ENCODE measurements at places on chromosomes 13 and 19.

DNA sequence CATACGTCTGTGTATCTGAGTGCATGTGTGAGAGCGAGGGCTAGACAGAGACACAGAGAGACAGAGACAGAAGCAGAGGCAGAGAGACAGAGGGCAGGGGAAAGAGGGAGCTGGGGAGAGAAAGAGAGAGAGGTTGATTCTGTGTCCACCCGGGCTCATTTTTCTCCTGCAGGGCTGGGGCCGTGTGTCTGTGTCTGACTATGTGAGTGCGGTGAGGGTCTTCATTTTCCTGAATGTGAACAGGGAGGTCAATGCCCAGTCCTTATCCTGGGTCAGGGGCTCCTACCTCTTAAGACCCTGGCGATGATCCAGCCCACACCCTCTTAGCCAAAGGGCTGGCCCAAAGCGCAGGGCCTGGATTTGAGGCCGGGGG lies 17.7 kb downstream of the LRRC4B start:
- DNase-seq, result no peak

DNA sequence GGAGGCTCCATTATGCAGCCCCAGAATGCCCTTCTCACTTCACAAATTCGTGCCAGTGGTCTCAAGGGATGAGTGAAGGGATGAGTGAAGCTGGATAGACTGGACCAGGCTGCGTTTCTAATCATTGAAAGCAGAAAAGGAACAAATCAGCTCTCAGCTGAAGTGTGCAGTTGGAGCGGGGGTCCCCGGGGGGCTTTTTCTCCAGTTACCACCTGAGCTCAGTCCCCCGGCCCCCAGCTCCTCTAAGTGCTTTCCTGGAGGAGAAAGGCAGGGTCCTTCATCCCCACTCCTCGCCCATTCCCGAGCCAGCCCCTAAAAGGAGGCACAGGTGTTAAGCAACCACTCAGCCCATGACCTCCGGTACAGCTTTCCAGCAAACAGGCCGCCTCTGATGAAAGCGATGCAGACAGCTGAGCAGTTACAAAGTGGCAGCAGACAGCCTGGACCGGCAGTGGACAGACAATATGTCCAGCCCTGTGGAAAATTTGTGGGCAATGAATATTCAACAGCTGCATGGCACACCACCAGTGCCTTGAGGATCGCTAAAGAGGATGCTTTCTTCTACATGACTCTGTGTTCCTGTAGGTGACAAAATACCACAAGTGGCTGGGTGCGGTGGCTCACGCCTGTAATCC lies 110.7 kb upstream of the UBL3 start:
- peak; percentile 83 for DNase-seq

- DNase-seq, result no peak
Observed at GRCh38 chr19:55699221-55699620, 24.2 kb downstream of the EPN1 start.

- no peak for DNase-seq
Observed at GRCh38 chr13:28753208-28753892, 34.6 kb upstream of the SLC46A3 start.

- DNase-seq, result no peak
Observed at GRCh38 chr19:4234142-4234861, 5.0 kb downstream of the EBI3 start.

DNA sequence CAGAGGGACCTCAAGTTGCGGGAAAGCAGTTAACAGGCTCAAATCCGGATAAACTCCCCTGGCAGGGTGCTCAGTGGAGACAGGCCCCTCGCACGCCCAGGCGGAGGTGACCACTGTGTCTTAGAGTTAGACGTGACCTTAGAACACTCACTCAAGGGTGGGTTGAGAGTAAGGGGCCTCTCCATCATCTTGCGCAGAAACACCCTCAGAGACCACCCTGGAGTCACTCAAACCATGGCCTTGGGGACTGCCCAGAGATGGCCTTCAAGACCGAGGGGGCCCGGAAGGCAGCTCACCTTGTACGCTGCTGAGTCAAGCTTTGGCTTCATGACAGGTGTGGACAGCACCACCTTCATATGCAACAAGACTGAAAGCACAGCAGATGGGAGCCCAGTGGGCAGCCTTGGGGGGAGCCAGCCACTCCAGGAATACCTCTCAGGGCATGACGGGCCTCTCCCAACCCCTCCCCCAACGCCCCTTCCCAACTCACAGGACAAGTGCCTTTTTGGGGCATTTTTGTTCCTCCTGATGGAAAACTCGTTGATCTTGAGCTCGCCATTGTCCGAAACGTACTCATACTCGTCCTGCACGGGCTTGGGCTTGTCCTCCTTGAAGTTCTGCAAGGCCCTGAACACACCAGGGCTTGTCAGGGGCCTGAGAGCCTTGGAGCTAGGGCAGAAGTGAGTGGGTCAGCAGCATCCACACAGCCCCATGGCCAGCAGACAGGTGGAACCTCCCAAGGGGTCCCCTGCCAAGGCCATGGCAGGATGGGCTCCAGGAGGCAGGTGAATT lies 229.2 kb downstream of the TUBA3C start:
- no peak for DNase-seq

DNA sequence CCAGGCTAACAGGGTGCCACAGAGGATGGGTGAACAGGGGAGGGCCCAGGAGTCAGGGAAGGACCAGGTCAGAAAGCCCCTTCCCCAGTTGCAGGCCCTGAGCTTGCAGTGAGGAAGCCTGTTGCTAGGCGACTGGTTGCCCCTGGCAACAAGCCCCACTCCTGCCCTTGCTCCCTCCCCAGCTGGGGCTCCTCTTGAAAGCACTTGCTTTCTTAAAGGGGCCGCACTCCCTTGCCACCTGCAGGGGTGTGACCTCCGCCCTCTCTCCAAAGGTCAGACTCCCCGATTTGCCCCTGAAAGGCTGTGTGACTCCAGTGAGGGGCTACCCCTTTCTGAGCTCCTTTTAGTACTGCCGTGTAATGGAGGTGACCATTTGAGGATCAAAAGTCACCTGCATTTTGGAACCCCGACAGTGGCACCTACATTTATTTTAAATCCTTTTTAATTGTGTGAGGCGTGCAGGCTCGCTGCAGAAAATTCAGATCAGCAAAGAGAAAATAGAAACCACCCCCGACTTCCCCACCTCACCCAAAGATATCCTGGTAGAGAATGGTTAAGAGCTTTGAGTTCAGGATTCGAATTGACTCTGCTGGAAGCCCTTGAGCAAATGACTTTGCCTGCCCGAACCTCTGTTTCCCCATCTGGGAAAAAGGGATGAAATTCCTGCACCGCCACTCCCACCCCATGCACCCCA lies 4.8 kb downstream of the FCHO1 start:
- peak; percentile 89 for DNase-seq

DNA sequence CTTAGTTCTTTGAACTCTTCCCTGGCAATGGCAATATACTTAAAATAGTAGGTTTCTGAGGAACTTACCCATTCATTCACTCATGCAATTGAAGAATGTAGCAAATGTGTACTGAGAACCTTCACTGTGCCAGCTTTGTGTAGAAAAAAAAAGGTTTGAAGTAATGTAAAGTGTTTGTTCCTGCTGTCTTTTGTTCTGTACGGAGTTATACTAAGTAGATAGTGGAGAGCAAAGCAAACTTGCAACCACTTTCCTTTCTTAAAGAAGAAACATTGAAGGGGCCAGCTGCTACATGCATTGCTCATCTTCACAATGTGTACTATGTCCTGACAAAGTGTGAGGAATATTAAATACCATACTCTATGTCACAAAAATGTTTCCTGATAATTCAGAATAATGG lies 68.9 kb upstream of the FREM2 start:
- DNase-seq, result no peak

DNA sequence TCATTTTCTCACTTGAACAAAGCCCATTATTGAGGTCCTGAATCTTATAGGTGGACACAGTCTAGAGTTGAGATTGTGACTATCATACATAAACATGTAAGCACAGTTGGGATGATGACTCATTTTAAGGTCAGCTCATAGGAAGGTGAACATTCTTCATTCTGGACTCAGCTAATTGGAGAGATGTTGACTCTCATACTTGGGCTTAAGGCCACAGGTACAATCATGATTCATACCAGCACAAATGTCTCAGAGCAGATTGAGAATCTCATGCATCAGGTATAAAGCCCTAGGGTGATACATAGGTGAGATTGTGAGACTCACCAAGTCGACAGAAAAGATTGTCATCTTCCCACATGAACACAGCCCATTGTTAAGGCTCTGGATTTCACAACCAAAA lies 62.3 kb upstream of the ZNF724 start:
- DNase-seq, result no peak

DNA sequence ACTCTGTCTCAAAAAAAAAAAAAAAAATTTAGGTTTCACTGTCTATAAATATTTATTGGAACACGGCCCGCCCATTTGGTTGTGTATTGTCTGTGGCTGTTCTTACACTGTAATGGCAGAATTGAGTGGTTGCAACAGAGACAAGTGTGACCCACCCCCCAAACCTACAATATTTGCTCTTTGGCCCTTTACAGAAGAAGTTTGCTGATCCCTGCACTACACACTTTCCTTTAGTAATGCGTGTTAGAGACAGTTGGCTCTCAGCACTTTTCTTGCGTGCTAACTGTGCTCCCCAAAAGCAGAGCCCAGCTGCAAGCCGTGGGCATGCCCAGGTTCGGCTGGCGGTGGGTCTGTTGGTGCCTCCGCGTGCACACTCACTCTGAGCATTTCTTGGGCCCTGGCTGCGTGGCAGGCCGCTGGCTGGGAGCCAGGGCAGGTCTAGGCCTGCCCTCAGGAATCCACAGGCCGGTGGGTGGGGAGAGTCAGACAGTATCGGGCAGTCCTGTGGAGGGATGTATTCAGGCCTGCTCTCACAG lies 72.6 kb downstream of the SIPA1L3 start:
- DNase-seq, result no peak

- peak; percentile 97 for DNase-seq
Observed at GRCh38 chr19:11798391-11799330, at the start of gene ZNF491. TSS of gene ZNF491 (plus strand) at chr19:11798523. CDS start at chr19:11805954, 7,431 bp downstream.

- DNase-seq, result no peak
Observed at GRCh38 chr19:42176649-42176989, 40.9 kb downstream of the DEDD2 start.

DNA sequence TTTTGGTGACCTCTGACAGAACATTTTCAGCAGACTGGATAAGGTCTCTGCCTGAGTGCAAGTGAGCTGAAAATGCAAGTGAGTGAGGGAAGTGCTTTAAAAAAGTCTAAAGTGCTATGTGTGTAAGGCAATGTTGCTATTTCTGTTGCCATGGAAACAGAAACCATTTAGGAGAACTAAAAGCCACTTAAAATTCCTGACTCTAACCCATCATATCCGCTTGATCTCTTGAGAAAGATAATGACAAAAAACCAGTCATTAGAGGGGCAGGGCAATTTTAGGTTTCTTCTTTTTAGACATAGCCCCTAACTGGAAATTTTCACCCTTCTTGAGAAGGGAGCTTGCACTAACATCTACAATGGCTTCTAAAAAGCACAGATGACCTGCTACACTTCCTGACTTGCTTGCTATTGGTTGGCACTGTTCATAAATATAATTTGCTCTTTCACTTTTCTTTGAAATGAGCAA lies at the start of gene CYSLTR2:
CYSLTR2 (plus strand) TSS at position 458 of the 468 bp plus-strand sequence. CDS start 52,889 bp downstream, outside the sequence.
- DNase-seq, result no peak

- no peak for DNase-seq
Observed at GRCh38 chr19:1839658-1840540, 8.4 kb downstream of the REXO1 start.

DNA sequence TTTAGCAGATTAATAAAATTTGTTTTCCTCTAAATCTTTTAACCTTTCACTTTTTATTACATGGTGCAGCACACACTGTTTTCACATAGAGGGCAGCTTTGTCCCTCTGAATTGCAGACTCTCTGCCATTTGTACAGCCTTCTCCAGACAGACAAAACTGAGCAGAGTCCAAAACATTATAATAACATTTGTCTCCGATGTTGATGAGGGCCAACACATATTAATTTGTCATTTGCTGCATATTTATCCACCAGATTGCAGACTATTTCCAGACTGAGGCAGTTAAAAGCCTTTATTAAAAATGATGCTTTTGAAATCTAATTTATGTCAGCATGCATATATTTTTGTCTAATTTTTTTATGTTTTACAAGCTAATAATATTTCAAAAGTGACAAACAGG lies 1251.9 kb upstream of the SLC10A2 start:
- DNase-seq, result no peak

GRCh38 chr13:40483601-40484000 lies 182.8 kb downstream of the FOXO1 start:
- DNase-seq, result no peak

GRCh38 chr19:2726904-2727639 lies 5.9 kb upstream of the DIRAS1 start:
- DNase-seq, result no peak

GRCh38 chr19:1360126-1360817 lies 23.4 kb upstream of the NDUFS7 start:
- no peak for DNase-seq

DNA sequence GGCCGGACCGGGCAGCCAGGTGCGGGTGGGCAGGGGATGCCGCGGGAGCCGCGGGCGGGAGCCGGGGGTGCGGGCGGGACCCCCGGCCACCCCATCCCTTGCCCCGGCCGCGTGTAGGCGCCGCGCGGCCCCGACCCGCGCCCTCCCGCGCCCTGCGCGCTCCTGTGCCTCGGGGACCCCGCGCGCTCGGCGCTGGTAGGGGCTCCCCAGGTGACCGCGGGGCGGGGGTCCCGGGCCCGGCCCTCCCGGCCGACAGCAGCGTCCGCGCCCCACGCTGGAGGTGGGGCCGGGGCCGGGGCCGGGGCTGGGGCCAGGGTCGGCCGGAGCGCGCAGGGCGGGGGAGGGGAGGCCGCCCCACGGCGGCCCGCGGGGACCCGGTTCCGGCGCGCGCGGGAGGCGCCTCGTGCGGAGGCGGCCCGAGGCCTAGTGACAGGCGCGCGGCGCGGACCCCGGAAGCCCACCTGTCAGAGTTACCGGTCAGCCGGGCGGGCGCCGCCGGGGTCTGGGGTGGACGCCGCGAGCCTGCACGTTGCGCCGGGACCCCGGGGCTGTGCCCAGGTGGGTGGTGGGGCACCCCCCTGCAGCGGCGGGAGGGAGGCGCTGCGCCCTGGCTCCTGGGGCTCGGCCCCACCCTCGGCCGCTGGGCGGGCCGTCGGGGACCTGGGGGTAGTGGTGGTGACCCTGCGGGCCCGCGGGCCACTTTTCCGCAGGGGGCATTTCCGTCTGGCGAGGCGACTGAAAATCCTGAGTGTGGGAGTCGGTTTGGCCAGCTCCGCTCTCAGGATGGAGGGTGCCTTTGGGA lies 518 bp downstream of the TFDP1 start:
- peak; percentile 33 for DNase-seq

DNA sequence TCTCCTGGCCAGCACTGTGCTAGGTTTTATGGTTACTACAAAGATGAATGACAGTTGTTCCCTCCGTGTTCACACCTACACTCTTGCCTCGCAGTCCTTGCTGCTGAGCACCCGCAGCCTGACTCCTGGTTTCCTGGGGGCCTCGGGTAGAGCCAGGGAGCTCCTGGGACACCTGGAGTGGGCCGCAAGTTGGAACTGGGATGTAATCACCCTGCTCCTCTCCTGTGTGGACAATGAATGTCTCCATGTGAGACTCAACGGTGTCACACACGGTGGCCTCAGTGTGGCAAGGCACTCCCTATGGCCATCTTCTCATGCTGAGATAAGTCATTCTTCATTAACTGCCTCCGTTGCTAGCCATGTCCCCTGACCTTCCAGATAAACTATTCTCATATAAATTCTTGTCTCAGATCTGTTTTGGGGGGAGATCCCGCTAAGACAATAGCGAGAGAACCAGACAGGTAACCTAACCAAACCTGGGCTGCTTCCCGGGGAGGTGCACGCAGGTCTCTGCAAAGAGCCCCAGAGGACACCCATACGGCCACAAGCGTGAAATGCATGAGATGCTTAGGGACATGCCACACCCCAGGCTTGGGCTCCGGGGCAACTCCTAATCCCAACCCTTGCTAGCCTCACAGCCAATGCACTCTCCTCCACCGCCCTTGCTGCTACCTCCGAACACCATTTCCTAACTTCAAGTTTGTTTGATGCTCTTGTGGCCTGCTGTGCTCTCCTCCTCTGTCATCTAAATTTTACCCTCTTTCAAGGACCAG lies 87.2 kb upstream of the IRS2 start:
- no peak for DNase-seq
